ENCODE measurements at places on chromosomes 5 and 9.

DNA sequence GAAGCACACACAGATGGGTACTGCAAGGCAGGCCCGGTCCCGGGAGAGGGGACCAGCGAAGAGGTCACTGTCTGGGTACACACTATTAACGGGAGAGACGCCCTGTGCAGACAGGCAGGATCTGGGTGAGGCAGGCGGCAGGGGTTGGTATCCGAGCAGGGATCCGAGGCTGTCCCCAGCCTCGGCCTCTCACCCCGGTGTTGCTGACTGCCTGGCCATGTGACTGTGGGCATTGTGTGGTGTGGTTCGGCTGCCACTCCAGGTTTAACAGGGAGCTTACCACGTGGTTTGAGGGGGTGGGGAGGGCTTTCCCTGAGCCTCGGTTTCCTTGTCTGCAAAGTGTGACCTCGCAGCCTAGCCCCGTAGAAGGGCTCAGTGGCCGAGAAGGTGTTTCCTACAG is 11.1 kb upstream of the RALGDS start:
- DNase-seq, result no peak

GRCh38 chr5:153658149-153658548 is 167.7 kb downstream of the GRIA1 start:
- DNase-seq, result no peak

GRCh38 chr5:132354381-132355139 is 14.9 kb upstream of the SLC22A5 start:
- DNase-seq, result no peak

DNA sequence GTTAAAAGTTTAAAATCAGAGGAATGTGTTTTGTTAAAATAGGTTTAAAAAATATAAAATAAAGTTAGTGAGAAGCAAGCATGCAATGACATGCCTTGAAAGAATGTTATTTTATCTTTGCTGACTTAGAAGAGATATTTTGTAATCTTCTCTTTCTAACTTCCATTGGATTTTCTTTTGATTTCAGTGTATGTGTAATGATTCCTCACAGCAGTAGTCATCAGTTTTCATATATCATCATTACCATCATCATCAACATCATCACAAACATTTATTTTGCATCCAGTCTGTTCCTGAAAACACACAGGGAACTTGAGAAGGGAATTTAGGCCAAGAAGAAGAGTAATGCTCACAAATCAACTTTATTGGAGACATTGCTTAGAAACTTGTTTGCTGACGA is 699.6 kb downstream of the TAF11L14 start:
- no peak for DNase-seq

DNA sequence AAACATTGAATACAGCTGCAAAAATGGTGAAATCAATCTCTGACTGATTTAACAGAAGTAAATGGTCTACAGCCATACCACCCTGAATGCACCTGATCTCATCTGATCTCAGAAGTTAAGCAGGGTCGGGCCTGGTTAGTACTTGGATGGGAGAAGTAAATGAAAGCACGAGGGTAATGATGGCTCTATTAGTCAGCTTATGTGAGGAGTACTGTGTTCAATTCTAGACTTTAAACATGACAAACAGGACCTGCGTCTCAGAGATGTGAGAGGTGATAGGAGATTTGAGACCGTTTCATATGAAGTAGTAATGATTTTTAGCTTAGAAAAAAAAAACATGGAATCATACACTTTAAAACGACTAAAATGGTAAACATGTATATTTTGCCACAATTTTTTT is 77.1 kb upstream of the SUSD1 start:
- no peak for DNase-seq

- DNase-seq, result peak; percentile 30
These were observed 9.1 kb downstream of the EGFL7 start for GRCh38 chr9:136671646-136672430.

All from activated gamma-delta T cell treated with Interleukin-2 at 50 U/mL for 16 hours (primary cell).